ENCODE measurements at places on chromosomes 7 and 10.

- no peak for DNase-seq
These were observed 45.5 kb upstream of the PRSS1 start for GRCh38 chr7:142703655-142704305.

DNA sequence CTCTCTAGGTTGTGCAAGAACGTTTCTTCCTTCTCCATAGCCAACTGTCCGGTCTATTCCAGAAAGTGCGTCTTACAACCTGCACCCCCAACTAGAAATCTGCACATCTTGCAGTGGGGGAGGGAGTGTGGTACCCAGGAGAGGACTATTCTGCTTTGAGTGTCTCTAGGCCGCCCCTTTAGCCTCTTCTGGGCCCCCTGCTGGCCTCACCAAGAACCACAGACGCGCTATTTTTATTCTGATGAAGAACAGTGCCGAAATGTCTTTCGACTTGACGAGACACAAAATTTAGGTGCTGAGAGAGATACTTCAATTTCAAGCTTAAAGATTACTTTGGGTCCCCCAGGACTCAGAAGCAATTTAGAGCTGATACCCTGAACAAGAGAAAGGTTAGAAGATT lies 1.0 kb downstream of the CNPY1 start:
- DNase-seq, result no peak

DNA sequence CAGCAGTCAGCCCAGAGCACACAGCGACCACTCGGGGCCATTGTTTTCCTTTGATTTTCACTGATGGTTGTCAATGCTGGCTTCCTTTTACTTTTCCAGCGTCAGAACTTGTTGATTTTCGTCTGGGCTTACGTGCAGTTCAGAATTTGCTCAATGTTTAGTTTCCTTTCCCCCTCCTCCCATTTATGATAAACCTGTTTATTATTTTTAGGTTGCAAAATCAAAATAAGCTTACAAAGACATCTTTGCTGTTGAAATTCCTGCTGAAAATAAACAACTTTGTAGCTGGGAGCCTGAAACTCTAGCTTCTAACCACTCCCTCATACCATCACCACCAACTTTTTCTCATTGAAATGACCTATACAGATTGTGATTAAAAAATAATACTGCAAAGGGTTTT lies 83.1 kb upstream of the LYZL1 start:
- DNase-seq, result no peak

DNA sequence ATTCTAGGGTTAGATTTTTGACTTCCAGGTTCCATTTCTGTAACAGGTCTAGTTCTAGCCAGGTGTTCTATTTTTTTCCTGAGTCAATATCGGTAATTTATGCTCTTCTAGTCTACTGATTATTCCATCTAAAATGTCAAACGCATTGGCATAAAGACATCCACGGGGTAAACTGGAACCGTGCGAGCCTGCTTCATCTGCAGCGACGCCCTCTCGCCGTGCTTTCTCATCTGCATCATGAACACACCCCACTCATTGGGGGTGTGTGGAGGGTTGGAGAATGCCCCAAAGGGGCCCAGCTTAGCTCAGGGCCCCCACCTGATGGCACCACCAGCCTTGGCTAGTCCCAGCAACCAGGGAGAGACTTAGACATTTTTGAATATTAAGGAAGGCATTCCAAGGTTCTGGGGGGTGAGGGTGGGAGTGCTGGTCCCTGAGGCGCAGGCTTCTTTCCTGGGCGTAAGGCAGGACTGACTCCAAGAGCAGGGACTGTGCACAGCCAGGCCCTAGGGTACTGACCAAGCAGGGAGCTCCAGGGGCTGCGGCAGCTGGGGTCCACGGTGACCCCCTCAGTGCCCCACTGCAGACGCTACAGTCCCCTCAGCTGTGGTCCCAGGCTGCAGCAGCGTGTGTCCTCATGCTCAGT lies 12.9 kb upstream of the CRYGN start:
- no peak for DNase-seq

DNA sequence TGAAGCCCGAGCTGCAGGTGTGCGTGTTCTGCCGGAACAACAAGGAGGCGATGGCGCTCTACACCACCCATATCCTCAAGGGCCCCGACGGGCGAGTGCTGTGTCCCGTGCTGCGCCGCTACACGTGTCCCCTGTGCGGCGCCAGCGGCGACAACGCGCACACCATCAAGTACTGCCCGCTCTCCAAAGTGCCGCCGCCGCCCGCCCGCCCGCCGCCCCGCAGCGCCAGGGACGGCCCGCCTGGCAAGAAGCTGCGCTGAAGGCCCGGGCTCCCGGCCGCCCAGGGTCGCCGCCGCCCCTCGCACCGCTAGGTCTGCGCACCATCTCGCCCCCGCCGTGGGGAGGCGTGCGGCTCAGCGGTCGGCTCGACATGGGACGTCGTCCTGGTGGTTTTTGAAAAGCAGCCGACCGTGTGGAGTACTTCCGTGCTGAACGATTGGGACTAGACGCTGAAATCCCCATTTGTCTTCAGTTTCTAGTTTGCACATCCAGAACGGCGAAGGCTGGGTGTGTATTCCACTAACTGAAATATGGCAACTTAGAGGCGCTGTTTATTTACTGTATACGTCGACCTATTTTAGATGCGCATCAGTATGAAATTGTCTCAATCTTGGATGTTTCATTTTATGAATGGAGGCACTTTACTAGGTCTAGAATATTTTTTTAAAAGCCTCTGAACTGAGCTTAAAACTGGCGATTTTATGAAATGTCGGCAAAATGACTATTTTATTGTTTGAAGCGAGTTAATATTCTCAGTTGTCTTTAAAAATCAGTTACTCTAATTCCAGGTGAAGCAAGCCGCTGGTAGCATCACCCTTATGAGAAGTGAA lies 1.1 kb downstream of the NANOS1 start:
- no peak for DNase-seq

DNA sequence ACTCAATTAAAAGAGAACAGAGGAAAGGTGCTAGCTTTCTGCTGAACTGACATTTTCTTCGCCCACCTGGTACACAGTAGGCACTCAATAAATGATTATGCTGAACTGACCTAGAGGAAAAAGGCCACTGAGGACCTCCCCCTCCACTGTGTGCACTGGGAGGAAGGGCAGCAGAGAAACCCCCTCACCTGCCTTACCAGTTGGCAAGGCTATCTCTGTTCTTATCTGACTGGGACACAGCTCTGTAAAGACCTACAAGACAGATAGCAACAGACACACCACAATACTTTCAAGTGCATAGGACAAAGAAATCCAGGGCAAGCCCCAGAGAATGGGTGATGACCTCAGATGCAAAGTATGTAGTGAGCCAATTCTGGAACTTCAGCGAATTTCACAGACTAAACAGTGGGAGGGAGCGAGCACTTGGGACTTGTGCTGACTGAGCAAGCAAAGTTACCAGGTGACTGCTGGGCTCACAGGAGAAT lies 30.4 kb downstream of the PDLIM1 start:
- no peak for DNase-seq

- no peak for DNase-seq
These were observed 48.7 kb upstream of the PPP1R3C start for GRCh38 chr10:91681361-91682276.

DNA sequence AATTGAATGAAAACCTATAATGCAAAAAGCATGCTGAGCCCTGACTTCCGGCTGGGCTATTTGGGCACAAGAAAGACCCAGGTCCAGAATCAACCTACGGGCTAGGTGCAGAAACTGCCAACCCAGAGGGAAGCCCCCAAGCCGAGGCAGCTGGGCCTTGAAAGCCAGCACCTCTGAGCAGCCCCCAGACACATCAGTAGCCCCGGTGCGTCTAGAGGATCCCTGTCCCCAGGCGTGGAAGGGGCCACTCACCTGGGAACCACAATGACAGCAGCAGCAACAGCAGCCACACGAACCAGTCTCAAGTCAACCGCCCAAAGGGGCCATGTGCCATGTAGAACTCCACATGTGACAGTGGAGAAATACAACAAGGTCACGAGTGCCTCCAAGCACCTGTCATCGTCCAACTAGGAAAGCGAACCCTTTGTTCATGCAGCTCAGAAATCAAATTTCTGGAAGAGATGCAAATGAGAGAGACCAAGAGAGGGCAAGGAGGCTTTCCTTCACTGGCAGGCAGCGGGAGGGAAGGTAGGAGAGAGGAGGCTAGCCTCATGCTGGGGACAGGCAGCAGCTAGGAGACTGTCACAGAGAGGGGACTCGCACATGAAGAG lies 57.5 kb upstream of the CHST15 start:
- no peak for DNase-seq

GRCh38 chr7:16637379-16637778 lies 8.2 kb downstream of the ANKMY2 start:
- no peak for DNase-seq

DNA sequence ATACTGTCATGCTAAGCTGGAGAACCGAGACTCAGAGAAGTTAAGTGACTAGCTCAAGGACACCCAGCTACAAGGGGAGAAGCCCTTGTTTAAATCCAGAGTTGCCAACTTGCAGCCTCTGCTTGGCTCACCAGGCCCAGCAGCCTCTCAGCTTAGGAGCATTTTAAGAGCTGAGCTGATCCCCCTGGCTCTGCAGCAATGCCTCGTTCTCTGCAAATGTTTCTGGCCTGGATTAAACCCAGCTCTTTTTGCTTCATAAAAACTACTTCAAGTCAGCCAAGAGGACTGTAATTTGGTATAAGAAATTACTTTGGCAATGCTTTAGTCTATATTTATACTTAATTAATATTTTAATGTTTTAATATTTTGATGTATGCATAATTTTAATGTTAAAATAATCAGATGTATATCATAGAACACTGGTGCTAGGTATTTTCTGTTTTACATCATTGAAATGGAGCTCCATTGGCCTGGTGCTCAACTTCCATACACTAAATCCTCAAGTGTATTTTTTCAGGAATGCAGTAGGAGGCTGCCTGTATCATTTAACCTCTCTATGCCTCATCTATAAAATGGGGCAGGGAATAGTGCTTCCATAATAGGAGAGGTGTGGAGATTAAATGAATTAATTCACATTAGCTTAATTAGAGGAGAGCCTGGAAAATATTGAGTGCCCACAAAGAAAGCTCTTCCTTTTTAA lies 184.2 kb downstream of the EMX2 start:
- DNase-seq, result no peak

GRCh38 chr10:22849077-22849805 lies 78.6 kb upstream of the ARMC3 start:
- DNase-seq, result no peak

- DNase-seq, result no peak
These were observed 115.3 kb upstream of the BMPER start for GRCh38 chr7:33789871-33790630.

- no peak for DNase-seq
These were observed 60.5 kb downstream of the SEMA3C start for GRCh38 chr7:80858141-80858903.

DNA sequence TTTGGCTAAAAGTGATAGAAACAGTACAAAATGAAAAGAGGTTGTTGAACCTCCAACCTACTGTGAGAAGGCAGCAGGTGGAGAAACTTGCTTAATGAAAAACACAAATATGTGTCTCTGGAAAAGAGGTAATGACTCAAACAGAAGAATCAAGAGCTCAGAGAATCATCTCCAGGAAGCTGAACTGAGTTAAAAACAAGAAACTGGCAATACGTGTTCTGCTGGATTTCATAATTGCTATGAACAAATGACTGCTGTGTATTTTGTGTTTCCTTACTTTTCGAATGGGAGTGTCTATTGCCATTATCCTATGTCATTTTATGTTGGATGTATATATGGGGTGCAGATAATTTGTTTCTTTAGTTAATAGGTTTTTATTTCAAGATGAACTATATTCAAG lies 401.1 kb downstream of the DGKB start:
- DNase-seq, result no peak

DNA sequence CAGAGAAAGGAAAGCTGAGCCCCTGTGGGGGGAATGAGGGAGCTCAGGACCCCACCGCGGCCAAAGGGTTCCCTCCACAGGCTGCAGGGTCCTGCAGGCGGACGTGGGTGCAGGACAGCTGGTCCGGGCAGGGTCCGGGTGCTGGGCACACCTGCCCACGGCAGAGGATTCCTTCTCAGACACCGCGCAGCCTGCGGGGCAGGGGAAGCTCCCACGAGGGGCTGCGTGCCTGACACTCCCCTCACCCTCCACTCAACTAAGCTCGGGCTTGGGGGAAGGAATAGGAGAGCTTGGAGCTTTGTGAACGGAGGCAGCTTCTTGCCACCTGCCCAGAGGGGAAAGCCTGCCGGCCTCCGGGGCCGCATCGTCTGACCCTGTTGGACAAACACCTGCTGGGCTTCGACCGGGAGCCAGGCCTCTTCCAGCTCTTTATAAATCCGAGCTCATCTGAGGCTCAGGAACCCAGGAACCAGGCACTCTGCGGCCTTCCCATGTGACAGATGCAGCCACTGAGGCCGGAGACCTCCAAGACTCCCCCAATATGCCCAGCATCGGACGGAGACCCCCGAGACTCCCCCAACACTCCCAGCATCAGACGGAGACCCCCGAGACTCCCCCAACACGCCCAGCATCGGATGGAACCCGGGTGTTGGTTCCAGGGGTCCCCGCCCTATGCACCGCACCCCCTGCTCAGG lies 97.3 kb downstream of the PDGFA start:
- DNase-seq, result no peak

GRCh38 chr7:20776942-20777341 lies 9.7 kb downstream of the SP8 start:
- no peak for DNase-seq

DNA sequence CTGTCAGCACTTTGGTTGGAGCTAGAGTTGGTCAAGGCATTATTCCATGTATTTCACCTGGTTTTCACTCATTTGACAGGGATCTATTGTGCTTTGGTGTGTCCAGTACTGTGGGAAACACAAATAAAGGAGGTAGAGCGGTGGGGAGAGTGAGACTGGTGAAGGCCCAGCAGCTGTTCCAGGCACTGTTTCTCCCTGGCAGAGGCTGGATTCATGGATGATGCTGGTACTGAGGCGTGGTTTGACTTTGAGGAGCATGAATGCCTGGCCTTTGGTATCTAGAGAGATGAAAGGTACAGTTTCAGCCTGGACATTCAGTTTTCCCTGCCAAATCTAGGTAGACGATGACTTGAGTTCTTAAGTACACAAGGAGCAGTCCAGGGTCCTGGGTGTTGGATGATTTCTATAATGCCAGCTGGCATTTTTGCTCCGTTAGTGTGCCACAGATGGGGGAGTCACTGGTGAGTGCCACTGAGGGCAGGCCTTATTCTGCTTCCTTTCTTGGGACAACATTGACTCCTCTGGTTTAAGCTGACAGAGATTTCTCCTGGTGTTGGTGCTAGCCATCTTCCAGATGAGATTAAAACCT lies 162.2 kb upstream of the BMPER start:
- DNase-seq, result no peak

- DNase-seq, result no peak
These were observed 6.3 kb upstream of the KCNMA1 start for GRCh38 chr10:77643795-77644468.

- no peak for DNase-seq
These were observed 129.1 kb downstream of the THSD7A start for GRCh38 chr7:11702938-11703337.

GRCh38 chr10:102280397-102281101 lies 35.2 kb downstream of the GBF1 start:
- no peak for DNase-seq

GRCh38 chr7:144820552-144820951 lies 15.3 kb downstream of the TPK1 start:
- DNase-seq, result no peak

DNA sequence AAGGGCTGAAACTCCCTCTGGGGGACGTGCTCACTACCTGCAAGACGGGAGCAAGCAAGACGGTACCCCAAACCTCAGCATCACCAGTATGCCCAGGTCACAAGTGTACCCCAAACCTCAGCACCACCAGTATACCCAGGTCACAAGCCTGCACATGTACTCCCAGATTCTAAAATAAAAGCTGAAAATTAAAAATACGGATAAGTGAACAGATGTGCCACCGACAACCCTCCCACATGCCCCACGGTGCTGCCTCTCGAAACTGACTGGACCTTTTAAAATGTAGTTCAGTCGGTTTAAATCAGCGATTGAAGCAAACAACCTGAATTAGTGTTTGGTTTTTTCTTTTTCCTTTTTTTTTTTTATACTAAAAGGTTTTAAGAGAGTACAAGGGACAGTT lies 566.5 kb downstream of the DNAJB6 start:
- DNase-seq, result no peak
